Kidney epithelial cell (primary cell): ENCODE measurements at places on chromosomes 13 and 19.
A peak's percentile ranks its signal among the peaks of the same experiment; 100 is the strongest.

DNA sequence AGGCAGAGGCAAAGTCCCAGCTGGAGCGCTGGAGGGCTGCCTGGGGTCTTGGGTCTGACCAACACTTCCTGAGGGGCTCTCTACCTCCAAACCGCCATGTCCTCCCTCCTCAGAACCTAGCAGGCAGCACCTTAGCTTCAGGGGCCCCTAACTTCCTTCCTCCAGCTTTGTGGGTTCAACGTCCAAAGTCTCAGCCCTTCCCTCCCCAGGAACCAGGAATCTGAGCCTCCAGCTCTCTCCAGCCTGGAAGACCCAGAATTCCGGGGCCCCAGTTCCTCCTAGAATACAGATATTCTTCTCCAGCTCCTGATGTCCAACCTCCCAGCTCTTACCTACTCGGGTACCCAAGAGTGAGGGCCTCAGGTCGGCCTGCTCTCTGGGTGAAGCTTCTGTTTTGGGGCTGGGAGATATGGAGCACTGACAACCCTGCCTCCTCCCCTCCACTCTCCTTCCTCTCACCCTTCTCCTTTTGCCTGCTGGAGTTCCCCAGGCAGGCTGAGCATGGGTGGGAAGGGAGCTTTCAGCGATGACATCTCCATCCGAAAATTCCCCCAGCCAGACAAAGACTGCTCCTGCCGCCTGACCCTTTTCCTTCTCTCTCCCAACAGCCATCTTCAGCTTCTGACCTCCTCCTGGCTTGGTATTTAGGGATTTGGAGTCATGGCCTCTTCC is 3.5 kb downstream of the TMEM150B start:
- no peak for DNase-seq

DNA sequence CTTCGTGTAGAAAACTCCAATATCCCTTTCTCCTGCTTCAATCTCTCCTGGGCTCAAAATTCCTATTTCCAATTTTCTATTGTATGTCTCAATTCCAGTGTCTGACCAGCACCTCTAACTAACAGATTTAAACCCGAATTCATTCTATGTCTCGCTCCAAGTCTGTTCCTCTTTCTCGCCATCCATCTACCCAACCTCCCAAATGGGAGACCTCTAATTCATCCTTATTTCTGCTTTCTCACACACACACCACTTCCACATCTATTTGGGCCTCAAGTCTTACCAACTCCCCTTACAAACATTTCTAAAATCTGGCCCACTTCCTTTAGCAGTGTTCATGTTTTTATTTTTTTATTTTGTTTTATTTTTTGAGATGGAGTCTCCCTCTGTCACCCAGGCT is 53.3 kb downstream of the MBD3L2B start:
- no peak for DNase-seq

DNA sequence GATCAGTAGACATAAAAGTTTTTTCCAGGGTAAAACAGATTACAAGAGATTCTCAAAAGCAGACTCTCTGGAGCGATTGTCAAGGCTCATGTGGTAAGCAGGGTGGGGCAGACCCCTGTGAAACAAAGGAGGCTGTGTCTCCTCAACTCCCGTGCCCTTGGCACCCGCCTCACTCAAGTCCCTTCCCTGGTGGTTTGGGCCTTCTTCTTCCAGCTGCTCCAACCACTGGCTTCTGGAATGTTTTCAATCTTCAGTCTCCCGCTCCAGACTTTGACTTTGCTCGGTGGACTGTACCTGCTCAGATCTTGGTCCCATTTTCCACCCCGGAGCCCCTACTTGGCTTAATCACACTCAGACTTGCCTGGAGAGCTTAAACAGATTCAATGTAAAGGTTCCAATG is 74.8 kb upstream of the STK24 start:
- no peak for DNase-seq

GRCh38 chr13:68428292-68428691 is 1198.2 kb upstream of the PCDH9 start:
- peak; percentile 2 for DNase-seq

DNA sequence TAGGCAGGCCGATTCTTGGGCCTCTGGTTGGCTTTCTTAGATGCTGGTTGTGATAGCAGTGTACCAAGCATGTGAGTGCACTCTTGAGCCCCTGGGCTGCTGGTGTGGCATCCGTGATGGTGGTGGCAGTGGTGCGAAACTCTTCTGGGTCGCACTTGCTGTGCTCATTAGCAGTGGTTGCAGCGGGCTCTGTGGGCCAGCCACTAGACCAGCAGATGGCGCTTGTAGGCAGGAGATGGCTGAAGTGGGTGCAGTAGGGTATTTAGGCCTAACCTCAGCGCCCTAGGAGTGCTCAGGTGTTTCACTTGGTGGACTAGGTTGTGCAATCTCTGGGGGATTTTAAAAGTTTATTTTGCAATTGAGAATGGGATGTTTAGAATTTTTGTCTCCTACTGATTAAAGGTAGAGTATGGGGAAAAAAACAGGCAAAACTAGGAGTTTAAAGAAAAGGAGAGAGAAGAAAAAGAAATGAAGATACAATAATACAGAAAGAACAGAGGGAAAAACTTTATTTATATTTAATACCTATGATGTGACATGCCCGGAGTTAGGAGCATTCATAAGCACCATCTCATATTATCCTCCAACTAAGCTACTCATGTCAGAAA is 4.3 kb upstream of the ZNF17 start:
- DNase-seq = no peak
